ENCODE measurements at places on chromosomes 7 and 10.
A peak's percentile ranks its signal among the peaks of the same experiment; 100 is the strongest.

DNA sequence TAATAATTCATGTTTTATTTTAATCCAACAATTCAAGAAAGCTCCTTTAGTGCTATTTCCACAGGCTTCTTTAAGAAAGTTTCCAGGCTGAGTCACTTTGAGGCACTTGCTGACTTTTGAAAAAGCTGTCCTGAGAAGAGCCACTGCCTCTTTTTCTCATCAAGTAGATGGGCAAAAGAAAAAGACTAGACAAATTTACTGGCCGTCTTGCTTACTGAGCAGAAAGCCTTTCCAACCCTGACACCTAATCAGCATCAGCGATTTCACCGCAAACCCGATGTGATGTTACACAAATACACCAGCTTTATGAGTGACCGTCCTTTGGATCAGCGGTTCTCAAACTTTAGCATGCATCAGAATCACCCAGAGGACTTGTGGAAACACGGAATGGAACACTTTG, 24.3 kb downstream of the CTTNBP2 start:
- DNase-seq, result no peak

- no peak for DNase-seq
These were observed 56.9 kb upstream of the VOPP1 start for GRCh38 chr7:55629051-55629677.

- DNase-seq, result no peak
These were observed 91.1 kb upstream of the CARD11 start for GRCh38 chr7:3134745-3135144.

DNA sequence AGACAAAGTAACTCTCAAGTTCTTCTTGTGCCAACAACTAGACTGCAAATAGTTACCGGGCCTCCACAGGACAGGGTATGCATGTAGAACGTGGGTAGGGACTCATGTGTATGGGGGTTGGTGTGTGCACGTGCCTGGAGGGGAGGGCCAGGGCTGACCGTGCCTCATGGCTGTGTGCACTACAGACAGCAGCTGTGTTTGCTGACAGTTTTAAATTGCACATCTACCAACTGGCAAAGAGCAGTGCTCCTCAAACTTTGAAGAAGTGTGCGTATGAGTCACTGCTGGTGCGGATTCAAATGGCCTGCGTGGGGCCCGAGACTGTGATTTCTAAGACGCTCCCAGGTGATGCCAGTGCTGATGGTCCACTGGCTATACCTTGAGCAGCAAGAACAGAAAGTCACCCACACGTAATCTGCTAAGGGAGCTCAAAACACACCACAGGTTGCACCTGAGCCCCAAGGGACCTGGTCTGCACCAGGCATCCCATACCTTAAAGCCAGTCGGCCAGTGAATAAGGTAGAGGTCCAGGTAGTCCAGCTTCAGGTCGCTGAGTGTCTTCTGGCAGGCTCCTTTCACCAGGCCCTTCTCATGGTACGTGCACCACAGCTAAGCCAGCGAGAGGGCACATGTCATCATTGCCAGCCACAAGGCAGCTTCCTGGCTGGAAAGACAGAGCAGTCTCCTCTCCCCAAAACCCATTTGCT, 8.5 kb downstream of the AKR1B1 start:
- no peak for DNase-seq

- no peak for DNase-seq
These were observed 12.4 kb upstream of the PTPN12 start for GRCh38 chr7:77524731-77525130.

DNA sequence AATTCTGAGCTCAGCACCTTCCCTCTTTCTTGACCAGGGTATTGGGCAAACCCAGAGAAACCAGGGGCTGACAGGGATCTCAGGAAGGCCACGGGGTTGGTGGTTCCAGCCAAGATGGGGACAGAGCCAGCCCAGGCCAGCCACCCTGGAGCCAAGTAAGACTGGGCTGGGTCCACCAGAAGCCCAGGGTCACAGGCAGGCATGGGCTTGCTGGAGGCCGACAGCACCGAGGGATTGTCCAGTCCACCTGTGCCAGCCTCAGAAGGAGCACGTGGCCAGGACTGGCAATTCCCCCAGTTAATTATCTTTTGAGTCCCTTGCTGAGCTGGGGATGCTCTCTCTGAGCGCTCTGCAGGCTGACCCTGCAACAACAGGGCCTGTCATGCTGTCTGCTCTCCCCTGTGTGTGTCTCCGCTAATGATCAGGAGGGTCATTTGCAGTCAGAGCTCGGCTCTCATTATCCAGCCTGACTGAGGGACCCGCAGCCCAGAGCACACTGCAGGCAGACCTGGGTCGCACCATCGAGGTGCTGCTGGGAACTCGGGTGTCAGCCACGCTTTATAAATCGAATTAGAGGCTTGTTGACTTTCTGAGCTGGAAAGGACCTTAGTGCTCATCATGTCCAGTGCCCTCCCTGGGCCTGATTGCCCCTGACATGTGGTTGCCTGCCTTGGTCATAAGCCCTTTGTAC, 69.5 kb upstream of the PPIF start:
- DNase-seq, result no peak

- DNase-seq, result no peak
These were observed 1077.1 kb downstream of the TYW1 start for GRCh38 chr7:68073701-68074100.

GRCh38 chr10:18008986-18009385, 57.3 kb downstream of the SLC39A12 start:
- DNase-seq, result no peak

- no peak for DNase-seq
These were observed 53.3 kb downstream of the AKAP9 start for GRCh38 chr7:91993976-91994375.

DNA sequence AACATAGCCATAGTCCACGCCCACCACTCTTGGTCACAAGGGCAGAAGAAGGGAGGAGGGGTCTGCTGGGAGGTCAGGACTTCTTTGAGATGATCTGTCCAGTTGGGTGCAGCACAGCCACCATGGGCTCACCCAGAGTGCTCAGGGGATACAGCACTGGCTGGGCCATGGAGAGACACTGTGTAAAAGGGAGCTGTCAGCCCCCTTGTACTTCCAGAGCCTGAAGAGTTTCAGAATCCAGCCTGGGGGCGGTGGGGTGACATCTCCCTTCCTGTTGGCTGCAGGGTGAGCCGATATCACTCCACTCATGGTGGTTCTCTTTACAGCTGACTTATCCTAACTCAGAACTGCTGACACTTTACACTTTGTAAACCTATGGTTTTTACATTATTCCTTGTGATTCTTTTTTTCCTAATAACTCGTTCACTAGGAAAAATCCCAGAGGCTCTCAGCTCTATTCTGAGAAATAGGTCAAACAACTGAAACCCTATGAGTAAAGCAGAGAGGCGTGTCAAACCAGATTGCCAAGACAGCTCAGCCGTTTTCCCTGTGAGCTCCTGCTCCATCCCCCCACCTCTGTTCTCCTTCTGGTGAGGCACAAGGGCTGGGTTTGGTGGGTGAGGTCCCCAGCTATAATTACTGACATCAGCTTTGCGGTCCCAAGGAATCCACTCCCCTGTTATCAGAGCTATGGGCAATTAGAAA, 3.2 kb upstream of the MRPS24 start:
- no peak for DNase-seq

GRCh38 chr7:30412782-30413504, 65.6 kb downstream of the NOD1 start:
- no peak for DNase-seq

- no peak for DNase-seq
These were observed 639 bp downstream of the TSPAN13 start for GRCh38 chr7:16753932-16754855.

DNA sequence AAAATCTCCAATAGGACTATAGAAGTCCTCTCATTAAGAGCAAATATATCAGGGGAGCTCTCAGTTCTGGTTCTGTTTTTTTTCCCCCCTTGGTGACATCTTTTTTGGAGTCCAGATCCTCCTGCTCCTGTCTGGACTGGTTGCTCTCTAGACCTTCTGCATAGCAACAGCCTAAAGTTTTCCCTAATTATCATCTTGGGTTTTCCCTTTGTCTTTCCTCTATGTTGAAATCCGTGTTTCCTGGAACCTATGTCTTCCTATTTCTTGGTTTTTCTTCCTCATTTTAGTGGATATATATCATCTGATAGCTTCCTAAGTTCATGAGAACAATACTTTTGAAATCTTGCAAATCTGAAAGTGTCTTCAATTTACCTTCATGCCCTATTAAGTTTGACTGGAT, 29.7 kb upstream of the MTERF1 start:
- no peak for DNase-seq

DNA sequence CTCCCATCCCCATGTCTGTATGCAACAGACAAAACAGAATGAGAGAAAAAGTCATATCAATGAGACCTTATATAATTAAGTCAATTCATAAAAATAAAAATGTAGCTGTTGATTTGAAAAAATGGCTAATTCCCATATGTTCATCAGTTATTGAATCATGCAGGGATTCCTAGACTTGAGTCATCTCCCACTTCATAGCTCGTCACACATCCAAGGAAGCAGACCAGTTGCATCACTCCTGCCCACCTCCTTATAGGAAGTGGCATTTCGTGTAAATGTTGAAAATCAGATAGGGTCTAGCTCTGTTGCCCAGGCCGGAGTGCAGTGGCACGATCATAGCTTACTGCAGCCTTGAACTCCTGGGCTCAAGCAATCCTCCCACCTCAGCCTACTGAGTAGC, 56.1 kb upstream of the SH2B2 start:
- no peak for DNase-seq

DNA sequence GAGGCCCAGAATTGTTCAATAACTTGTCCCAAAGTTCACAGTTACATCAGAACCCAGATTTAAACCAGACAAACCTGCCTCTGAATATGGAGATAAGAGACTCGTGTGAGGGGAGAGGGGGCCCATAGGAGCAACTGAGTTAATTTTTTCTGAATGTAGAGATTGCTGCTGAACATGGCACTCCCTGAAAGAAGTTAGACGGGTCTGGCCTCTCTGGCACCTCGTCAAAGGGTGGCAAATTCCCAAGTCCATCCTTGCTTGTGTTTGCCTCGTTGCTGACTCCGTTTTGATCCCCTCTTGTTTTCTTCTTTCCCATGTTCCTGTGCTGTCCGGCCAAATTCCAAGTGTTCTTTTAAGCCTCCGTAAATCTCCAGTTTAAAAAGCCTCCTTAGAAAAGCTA, 35.2 kb upstream of the YAE1 start:
- no peak for DNase-seq

- DNase-seq, result no peak
These were observed 24.3 kb upstream of the KCNIP2 start for GRCh38 chr10:101867931-101868330.

- DNase-seq, result no peak
These were observed 15.1 kb downstream of the RNF216 start for GRCh38 chr7:5766321-5766761.

GRCh38 chr7:151387161-151388006, 22.5 kb downstream of the WDR86 start:
- DNase-seq, result no peak

DNA sequence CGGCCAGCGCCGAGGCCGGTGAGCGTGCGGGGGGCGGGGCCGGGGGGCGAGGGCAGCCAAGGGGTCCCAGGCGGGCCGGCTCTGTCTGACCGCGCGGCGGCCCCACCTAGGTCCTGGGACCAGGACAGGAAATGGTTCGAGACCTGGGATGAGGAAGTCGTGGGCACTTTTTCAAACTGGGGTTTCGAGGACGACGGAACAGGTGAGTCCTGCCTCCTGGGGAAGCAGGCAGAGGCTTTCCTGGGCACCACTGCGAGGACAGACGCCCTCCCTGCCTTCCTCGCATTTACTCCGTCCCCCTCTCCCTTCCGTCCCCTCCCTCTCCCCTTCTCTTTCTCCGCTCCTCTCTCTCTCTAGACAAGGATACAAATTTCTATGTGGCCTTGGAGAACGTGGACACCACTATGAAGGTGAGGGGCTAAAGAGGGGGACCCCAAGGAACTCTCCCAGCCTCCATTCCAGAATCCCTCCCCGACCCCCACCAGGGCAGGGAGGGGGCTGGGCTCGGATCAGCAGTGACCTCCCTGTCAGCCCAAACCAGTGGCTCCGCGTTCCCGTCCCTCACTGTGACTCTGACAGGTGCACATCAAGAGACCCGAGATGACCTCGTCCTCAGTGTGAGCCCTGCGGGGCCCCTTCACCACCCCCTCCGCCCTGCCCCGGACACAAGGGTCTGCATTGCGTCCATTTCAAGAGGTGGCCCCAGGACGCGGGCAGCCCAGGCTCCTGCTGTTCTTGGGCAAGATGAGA, 2.6 kb upstream of the MUC12 start:
- no peak for DNase-seq

DNA sequence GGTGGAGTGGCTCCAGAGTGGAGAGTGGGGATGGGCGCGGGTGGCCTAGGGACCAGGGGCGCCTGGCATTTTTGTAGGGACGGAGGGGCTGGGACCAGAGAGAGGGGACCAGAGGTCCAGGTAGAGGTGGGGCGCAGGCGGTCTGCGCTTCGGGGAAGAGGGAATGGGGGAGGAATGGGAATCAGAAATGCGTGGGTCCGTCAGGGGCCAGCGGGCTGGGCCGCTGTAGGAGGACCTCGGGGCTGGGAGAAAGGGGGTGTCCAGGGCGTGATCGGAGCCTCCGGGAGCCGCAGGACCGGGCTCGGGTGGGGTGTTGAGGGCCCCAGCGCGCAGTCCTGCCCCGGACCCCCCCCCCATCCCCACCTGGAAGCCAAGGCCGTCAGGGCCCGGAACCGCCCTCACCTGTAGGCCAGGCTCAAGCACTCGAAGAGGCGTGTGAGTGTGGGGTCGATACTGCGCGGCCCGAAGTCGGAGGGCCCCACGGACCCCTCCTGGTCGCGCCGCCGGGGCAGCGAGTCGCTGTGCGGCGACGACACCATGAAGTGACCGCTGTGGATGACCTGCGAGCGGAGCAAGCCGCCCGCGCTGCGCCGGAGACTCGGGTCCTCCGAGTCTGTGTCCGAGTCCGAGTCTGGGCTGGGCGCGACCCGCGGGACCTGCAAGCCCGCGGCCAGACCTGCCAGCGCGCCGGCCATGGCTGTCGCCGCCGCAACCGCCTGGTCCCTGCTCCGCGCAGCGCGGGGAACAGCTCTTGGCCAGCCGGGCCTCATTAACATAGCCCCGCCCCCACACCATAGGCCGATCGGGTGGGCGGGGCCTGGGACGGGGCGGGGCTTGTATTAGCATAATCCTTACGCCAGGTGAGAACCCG, at the start of gene MLXIPL:
Gene MLXIPL, minus strand, starts transcription at position 725 of the 871 bp plus-strand sequence. Its CDS starts 30 bp downstream, at position 695.
- DNase-seq, result peak; percentile 12

GRCh38 chr10:109924967-109925620, 1.8 kb upstream of the XPNPEP1 start:
- no peak for DNase-seq

GRCh38 chr7:34240417-34240816, 335.1 kb downstream of the BMPER start:
- no peak for DNase-seq

- no peak for DNase-seq
These were observed 165.4 kb upstream of the DPP6 start for GRCh38 chr7:153886506-153887441.

All from activated CD4-positive, alpha-beta T cell treated with anti-CD3 and anti-CD28 coated beads, Interleukin-2, amount 50 U/mL, for 24 hours (primary cell).